ENCODE measurements at places on chromosomes 7 and 10.

- DNase-seq, result no peak
These were observed 37.0 kb upstream of the PDCD4 start for GRCh38 chr10:110834629-110835301.

- DNase-seq, result no peak
These were observed 246.0 kb downstream of the ELFN1 start for GRCh38 chr7:1915956-1916600.

GRCh38 chr10:17061418-17061817, 68.2 kb downstream of the CUBN start:
- no peak for DNase-seq

DNA sequence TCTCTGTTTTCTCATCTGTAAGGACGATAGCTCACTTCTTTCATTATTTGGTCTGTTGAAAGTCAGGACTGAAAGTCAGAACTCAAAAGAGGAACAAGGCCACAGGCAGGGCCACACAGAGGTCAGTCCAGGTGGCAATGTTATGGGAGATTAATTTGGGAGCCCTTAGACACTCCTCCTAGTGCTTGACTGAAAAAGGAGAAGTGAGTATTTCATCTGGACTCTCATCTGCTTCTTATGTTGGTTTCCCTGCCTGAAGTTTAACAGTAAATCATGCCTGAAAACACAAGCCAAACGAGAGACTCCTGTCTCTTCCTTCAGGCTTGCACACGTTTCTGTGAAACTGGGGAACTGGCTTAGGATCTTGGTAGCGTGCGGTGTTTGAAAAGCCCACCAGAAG, 248.5 kb downstream of the BUB3 start:
- no peak for DNase-seq

DNA sequence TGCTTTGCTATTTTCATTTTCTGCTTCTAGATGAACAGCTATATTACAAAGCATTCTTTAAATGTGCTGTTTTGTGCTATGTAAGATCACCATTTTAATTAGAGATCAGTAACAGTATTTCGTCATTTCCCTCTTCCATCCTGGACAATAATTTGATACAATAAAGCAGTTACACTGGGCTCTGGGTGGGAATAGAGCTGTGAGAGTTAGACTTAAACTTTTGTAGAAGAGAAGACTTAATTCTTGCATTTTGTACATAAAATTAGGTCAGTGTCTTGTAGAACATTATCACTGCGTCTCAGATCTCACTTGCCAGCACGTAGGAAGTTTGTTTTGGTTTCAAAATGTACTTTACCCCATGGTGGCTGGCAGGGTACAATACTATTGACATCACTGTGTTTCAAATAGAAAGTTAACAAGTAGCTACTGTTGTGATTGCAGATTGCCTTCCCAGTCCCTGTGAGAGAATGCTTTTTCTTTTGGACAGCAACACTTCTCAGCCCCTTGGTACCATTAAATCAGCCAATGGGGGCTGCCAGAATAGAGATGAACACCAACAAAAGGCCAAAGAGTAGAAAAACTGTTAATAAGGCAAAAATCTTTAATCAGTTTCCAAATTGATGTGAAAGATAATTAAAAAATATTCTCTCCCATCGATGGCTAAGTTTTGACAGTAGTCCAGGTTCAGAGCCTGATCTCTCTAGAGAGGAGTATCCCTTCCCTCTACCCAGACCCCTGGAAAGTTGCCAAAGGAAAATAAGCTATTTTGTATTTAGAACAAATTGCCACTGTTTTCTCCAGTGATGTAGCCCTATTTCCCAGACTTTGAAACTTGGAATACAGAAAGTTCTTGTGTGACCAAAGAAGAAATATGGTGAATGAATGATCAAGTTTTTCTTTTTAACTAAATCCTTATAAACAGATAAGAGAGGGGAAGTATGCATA, 35.1 kb downstream of the SMNDC1 start:
- no peak for DNase-seq

GRCh38 chr7:47937065-47937687, 11.1 kb downstream of the PKD1L1 start:
- no peak for DNase-seq

DNA sequence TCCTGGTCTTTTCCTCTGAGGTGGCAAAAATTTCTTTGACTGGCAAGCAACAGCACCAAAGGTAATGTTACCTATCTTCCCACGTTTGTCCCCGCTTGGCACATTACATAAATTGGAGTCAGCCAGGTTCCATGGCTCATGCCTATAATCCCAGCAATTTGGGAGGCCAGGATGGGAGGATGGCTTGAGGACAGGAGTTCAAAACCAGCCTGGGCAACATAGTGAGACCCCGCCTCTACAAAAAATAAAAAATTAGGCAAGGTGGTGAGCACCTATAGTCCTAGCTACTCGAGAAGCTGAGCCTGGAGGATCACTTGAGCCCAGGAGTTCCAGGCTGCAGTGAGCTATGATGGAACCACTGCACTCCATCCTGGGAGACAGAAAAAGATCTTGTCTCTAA, 139.5 kb downstream of the IDE start:
- no peak for DNase-seq

- no peak for DNase-seq
These were observed 157.3 kb upstream of the COL1A2 start for GRCh38 chr7:94237417-94237816.

- no peak for DNase-seq
These were observed 52.3 kb upstream of the MYL10 start for GRCh38 chr7:101681170-101682007.

- DNase-seq, result no peak
These were observed 35.3 kb downstream of the AGAP3 start for GRCh38 chr7:151121380-151122170.

GRCh38 chr7:141386881-141387280, 164.3 kb upstream of the AGK start:
- DNase-seq, result no peak

DNA sequence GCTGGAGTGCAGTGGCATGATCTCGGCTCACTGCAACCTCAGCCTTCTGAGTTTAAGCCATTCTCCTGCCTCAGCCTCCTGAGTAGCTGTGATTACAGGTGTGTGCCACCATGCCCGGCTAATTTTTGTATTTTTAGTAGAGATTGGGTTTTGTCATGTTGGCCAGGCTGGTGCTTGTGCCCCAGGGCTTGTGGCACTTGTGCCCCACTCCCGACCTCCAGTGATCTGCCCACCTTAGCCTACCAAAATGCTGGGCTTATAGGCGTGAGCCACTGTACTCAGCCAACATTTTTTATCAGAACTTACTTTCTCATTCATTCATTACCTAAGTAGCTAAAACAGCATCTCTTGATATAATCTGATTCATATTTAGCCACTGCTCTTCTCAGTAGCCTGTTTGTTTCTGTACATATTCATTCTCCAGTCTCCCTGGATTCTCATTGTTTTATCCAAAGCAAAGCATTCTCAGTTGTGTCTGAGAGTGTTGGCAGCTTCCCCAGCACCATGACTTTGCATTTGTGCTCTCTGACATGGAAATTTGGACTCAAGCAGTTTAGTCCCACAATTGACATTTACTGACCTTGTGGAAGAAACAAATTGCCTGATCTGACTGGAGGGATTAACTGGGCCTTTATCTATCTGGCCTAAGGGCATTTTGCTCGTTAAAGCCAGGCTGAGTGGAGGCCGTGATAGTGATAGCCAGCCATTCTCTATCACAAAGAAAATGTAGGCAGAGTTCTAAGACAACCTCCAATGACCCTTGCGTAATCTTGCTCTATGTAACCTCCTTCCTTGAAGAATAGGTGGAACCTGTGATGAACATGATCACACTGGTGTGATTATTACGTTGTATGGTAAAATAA, 44.9 kb downstream of the AKR1B15 start:
- DNase-seq, result no peak

- no peak for DNase-seq
These were observed 75.7 kb downstream of the COBL start for GRCh38 chr7:51240868-51241267.

DNA sequence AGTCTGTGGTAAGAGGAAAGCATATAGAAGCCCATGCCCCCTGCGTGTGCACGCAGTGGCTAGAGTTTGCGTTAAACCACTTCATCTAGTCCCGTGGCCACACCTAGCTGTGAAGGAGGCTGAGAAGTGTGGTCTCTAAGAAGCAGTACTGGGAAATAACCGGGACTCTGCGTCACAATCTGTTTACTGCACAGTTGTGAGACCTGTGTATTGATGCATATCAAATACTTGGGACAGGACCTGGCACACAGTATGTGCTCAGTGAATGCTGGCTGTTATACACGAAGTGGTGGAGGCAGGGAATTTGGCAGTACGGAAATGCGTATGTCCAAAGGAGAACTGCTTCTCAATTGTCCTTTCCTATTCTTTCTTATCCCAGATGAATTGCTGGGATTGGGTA, 149.5 kb downstream of the ARHGAP21 start:
- DNase-seq, result no peak

GRCh38 chr10:86599729-86600128, 54.6 kb upstream of the OPN4 start:
- DNase-seq, result no peak

DNA sequence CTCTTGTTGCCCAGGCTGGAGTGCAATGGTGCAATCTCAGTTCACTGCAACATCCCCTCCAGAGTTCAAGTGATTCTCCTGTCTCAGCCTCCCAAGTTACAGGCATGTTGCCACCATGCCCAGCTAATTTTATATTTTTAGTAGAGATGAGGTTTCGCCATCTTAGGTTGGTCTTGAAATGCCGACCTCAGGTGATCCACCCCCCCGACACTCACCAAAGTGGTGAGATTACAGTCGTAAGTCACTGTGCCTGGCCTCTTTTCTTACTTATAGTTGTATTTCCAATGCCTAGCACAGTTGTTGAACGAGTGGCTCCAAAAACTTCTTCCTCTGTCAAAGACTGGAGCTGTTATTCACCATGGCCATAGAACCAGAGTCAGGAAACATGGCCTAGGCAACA, 6.7 kb downstream of the RNF216 start:
- DNase-seq, result no peak

GRCh38 chr7:130996833-130997231, 262.8 kb upstream of the KLF14 start:
- no peak for DNase-seq

GRCh38 chr7:38274486-38274885, 1.1 kb upstream of the TARP start:
- no peak for DNase-seq

DNA sequence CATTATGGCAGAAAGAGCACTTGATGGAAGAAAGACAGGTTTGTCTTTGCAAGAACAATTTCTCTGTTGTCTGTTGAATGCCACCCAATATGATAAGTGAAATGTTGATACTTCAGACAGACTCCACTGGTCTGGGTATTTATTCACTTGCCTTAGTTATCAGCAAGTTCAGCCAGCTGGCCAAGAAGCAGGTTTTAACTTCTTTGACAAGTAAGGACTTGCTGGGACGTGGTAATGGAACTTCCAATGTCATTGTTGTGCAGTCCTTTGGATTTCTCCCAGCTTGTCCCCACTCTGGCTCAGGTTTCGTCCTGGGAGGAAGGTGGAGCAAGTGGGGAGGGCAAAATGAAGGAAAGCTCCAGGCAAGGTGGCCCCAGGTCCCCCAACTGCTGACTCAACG, 497.4 kb downstream of the RPS24 start:
- no peak for DNase-seq

DNA sequence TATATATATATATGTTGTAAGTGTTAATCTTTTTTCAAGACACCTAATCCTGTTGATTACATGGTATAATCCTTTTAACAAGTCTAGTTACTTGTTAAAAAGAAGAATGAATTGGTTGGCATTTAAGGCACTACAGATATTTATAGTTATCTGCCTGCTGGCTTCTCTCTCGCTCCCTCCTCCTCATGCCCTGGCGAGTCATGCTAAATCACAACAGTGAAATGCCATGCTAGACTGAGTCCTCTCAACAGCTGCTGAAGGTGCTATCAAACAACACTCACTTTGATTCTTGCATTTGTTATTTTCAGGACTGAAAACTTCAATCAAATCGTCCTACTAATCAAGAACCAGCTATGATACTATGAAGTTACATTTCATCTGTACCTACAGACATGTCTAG, 15.4 kb downstream of the NRAP start:
- no peak for DNase-seq

GRCh38 chr10:57925045-57925444, 342.6 kb downstream of the IPMK start:
- DNase-seq, result no peak

DNA sequence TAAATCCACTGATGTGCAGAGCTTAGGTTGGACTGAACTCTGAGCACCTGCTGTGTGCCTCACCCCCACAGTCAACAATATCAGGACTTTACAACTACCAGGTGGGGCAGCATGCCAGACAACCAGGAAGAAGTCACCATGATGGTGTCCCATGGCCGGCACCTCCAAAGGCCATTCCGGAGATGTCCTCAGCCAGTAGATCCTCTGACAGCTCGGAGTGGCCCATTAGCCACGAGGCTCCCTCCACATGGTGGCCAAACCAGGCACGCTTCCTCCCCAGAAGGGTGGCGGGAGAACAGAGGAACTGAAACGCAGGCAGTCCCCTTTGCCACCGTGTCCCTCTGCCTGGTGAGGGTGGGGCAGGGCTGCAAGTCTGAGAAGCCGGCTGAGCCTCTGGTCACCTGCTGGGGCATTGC, 390.0 kb downstream of the TNS3 start:
- DNase-seq, result no peak

- DNase-seq, result no peak
These were observed 713 bp upstream of the HOGA1 start for GRCh38 chr10:97583476-97583875.

DNA sequence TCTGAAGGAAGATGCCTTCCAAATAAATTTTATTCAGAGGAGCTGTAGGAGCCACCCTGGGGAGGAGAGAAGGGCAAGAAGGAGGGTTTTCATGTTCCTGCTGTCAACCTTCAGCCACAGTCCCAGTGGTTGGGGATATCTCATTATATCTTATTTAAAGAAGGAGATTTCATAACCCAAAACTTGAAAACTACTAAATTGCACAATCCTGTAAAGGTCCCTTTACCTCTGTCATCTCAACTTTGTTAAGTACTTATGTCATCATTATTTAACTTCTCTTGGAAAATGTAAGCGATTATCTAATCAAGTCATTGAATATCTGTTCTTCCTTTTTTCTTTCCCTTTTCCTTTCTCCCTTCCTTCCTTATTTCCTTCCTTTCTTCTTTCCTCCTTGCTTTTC, 794.5 kb upstream of the IGFBP3 start:
- no peak for DNase-seq

- no peak for DNase-seq
These were observed 24.3 kb upstream of the VDAC2 start for GRCh38 chr10:75186310-75186709.

- no peak for DNase-seq
These were observed 243.1 kb downstream of the ARL4A start for GRCh38 chr7:12930534-12930933.

DNA sequence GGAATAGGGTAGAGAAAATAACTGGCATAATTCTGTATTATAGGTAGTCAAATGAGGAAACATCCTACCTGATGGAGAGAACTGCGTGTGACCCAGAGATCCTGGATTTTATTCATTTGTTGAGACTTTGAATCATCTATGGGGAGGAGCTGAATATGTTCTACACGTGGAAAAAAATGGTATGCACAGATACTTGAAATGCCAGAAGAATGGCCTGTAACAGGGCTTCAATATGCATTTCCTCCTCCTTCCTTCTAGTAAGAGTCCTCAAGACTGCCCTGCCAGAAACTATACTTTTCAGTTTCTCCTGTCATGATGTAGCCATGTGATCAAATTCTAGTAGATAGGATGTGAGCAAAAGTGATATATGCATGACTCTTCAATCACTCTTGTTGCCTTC, 301.6 kb upstream of the HGF start:
- DNase-seq, result no peak
